ENCODE measurements at places on chromosomes 3 and 15.

- DNase-seq: peak; percentile 30
Observed at GRCh38 chr3:195450731-195451229, 8.0 kb upstream of the ACAP2 start.

- no peak for DNase-seq
Observed at GRCh38 chr3:108338901-108339545, 42.7 kb downstream of the HHLA2 start.

GRCh38 chr3:128491941-128492670 lies 895 bp downstream of the GATA2 start:
- DNase-seq: no peak

GRCh38 chr15:48411971-48412591 lies 80.9 kb downstream of the DUT start:
- DNase-seq: peak; percentile 91

DNA sequence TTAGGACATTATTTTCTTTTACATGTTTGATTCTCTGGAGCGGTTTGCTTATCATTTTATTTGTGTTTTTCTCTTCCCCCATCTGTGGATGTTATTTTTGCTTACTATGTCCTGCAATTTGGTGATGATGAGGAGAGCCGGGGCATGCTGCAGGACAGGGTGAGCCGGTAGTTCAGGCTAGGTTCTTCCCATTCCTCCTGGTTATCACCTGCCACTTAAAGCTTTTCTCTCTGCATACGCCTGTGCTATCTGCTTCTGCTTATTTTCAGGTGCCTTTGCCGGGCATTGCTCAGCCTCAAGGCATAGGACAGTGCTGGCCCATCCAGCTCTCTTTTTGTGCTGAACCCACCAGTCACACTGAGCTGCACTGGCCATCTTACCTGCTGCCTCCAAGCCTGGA lies 85.8 kb downstream of the MCTP2 start:
- no peak for DNase-seq

- DNase-seq: no peak
Observed at GRCh38 chr3:193704431-193704830, 111.4 kb downstream of the OPA1 start.
